ENCODE measurements at places on chromosomes 7 and 10. TPM values are rescaled to one million over a fixed set of nuclear protein-coding genes. Genes with fewer than 3 reads are reported as not detected.

GRCh38 chr7:138749960-138750359 is 47.8 kb upstream of the TMEM213 start:
- no peak for DNase-seq

DNA sequence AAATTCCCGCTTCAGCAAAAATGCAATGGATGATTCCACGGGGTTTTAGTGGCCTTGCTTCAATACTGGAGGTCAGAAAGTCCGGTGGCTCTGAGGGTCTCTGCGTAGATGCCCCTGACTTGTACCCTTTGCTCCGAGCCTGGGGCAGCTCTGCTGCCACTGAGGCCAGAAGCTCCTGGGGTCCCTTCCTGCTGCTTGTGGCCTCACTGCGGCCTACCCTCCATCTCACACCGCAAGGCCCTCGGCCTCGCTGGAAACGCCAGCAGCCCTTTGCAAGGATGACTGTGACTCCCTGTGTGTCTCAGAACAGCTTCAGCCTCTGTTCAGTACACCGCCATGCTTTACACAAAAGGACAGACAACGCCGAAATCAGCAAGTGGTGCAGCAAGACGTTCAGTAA is 244.8 kb downstream of the ACTR3B start:
- no peak for DNase-seq

- no peak for DNase-seq
These were observed 4.2 kb upstream of the TES start for GRCh38 chr7:116206141-116206540.

- no peak for DNase-seq
These were observed 4.6 kb upstream of the SLC13A1 start for GRCh38 chr7:123204206-123204835.

DNA sequence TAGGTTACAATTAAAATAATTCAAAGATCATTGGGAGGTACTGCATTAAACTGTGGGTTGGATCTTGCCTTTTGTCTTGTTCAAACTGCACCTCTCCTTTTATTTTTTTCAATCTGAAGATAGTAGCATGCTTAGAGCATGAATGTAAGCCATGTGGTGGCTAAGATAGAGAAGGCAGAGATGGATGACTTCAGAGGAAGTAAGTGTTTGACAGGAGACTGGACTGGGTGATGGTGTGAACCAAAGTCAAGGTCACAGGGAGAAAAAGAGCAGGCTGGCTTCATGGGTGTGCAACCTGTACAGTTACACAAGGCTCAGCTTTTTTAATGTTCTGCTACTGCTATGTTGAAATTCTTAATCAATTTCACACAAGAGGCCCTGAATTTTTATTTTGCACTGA is 85.6 kb downstream of the ZEB1 start:
- DNase-seq, result no peak

The KCNIP2 gene
- total RNA-seq, result 2.6 TPM

The CH25H gene
- not detected for total RNA-seq

The AS3MT gene
- total RNA-seq, result 2.1 TPM
